ENCODE measurements at places on chromosomes 7 and 10. TPM values are rescaled to one million over a fixed set of nuclear protein-coding genes. Genes with fewer than 3 reads are reported as not detected.

DNA sequence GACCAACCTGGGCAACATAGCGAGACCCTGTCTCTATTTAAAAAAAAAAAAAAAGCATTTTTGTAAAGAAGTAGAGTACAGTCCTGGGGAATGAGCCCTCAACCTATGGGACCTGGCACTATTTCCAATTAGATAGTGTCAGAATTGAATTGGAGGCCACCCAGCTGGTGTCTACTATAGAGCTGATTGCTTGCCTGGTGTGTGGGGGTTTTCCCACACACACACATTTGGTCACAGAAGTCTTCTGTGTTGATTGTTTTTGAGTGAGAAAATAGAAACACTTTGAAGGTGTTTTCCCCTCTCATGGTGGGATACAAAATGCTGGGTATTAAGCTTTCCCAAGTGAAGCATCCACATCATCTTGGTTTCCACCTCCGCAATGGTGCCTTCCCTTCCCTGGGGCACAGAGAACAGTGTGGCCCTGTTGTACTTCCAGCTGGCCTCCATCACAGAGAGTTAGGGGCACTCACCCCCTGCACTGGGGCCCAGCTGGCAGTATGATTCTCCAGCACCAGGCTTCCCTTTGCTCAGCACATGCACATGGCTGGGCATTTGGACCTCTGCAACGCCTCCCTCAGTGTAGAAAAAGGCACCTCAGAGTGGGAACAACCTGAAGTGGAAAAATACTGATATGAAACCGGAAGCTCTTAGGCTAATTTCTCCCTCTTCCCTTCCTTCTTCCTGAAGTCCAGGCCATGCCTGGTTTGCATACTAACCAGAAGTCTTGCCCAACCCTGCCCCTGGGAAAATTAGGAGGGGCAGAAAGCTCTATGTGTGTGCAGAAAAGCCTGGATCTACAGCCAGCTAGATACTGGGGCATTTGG lies 10.7 kb upstream of the NFKB2 start:
- DNase-seq, result no peak

DNA sequence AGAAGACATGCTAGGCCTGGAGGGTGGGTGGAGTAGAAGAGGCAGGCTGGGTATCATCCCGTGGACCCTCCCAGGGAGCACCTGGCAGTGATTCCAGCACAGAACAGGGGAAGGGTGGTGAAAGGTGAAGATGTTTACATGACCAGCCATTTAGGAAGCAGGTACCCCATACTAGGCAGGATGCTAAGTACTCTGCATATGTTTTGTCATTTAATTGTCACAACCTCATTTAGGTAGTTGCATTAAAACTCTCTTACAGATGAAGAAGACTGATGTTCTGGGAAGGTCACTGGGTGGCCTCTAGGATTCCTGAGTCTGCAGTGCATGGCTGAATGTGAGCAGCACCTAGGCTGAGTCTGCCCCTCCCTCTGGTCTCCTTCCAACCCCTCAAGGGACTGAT lies 15.2 kb downstream of the ITPRIP start:
- DNase-seq, result no peak

GRCh38 chr7:96699219-96699871 lies 10.3 kb downstream of the SEM1 start:
- DNase-seq, result no peak

TEX47 gene
- total RNA-seq, result not detected
